ENCODE measurements at places on chromosomes 5 and 9. TPM values are rescaled to one million over a fixed set of nuclear protein-coding genes. Genes with fewer than 3 reads are reported as not detected.

The PWWP2A gene
- total RNA-seq, result 20.1 TPM

The ZNF454 gene
- 1.1 TPM for total RNA-seq

The NR6A1 gene
- under 0.01 TPM for total RNA-seq

The FGF1 gene
- 8.5 TPM for total RNA-seq

The C1QTNF2 gene
- 3.9 TPM for total RNA-seq

The CTXN3 gene
- total RNA-seq, result not detected

The PCDHGA2 gene
- 1.7 TPM for total RNA-seq

The HAND1 gene
- total RNA-seq, result not detected

The FGD3 gene
- not detected for total RNA-seq

Measured in aortic smooth muscle cell (primary cell).